ENCODE measurements at places on chromosomes 5 and 9. TPM values are rescaled to one million over a fixed set of nuclear protein-coding genes. Genes with fewer than 3 reads are reported as not detected.

Gene NELFB
- total RNA-seq = 44.5 TPM

Gene SAXO1
- total RNA-seq = 0.47 TPM

DNA sequence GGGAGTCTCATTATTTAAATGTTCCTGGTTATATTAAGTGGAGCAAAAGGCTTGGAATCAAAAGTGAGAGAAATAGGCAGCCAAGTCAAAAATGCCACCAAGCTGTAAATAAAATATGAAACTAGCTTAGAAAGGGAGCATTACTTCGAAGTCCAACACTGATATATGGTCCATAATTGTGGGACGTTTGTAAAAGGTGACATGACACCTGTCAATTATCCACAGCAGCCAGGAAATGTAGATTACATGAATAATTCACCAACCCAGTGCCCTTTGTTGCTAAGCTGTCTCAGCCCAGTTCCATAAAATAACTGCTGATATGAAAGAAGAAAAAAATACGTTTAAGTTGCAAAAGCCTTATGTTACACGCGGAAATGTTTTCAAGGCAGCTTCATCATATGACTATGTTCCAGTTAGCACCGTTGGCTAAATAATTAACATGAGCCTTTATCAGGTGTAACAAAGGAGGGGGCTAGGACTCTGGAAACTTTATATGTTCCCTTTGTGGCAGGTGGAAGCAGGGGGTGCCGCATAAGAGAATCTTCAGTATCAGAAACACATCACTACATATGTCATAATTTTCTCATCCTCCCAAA is 39.9 kb upstream of the ZSWIM6 start:
- no peak for DNase-seq

GRCh38 chr9:92664394-92665152 is 5.4 kb downstream of the IPPK start:
- DNase-seq = no peak

Gene MARCOL
- total RNA-seq = not detected

DNA sequence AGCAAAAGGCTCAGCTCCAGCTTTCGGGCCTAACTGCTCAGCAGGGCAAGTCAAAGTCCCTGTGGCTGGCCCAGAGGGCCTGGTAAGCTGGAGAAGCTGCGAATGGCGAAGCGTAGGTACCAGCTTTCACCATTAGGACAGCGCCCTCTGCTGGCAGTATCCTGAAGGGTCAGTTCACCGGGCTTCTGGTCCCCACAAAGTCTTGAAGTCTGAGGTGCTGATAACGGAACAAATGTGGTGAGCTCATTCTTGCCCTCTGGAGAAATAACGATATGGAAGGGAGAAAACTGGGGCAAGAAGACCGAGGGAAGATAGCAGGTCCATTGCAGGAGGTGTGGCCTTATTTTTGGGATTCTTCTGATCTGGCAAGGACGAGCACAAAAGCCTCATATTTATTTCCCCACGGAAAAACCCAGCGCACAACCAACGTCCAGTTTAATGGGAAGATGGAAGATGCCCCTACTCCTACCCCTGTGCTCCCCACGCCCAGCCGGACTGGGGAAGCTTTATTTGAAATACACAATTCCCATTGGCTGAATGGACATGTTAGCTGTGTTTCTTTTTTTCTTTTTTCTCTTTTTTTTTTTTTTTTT is 7.2 kb downstream of the SOWAHA start:
- peak; percentile 80 for DNase-seq

DNA sequence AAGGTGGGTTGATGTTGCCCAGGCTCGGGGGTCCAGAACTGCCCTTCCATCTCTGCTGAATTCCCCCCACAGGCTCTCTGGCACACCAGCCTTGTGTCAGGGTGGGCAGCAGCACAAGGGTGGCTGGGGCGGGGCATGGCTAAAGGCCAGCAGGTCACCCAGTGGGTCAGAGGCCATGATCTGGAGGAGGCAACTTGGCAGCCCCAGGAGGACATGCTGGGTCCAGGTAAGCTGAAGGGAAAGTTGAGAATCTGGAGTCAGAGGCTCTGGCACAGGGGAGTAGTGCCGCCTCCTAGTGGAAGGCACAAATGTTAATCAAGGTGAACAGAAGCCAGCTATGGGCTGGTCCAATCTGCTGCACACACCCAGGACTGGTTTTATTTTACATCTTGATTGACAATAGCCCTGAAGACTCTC is 6.2 kb downstream of the TMEM8B start:
- DNase-seq = no peak

DNA sequence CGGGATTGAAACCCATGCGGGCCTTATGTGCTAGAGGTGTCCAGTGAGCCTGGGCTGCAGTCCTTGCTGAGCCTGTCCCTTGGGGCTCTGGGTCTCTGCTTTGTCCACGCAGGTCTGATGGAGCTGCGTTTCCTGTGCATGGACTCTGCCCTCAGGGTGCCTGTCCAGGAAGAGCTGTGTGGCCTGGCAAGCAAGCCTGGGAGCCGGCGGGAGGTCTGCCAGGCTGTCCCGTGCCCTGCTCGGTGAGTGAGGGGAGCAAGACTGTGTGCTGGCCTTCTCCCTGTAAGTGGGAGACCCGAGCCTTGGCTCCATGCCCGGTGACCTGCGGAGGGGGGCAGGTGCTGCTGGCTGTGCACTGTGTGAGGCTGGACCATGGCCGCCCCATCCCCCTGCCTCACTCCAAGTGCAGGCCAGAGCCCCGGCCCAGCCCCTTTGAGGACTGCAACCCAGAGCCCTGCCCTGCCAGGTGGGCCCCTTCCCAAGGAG is 11.2 kb upstream of the CACFD1 start:
- no peak for DNase-seq

- no peak for DNase-seq
Observed at GRCh38 chr9:973295-973834, 3.1 kb upstream of the DMRT3 start.

Gene ANKRD18A
- not detected for total RNA-seq

- no peak for DNase-seq
Observed at GRCh38 chr9:132381966-132382541, 24.6 kb downstream of the TTF1 start.

DNA sequence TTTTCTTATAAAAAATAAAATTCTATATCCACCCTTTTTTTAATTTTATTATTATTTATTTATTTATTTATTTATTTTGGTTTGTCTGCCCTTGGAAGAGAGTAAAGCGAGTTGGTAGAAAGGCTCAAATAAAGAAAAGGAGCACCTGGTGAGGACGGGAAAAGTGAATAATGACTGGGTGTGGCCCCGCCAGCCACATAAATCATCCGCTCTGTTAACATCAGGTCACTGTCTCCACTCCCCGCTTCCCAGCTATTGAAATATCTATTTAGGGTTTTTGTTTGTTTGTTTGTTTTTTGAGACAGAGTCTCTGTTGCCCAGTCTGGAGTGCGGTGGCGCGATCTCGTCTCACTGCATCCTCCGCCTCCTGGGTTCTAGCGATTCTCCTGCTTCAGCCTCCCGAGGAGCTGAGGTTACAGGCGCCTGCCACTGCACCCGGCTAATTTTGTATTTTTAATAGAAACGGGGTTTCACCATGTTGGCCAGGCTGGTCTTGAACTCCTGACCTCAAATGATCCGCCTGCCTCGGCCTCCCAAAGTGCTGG is 844 bp downstream of the POLR3G start:
- peak; percentile 19 for DNase-seq

GRCh38 chr9:125293134-125293533 is 31.5 kb downstream of the GAPVD1 start:
- no peak for DNase-seq

GRCh38 chr9:87854580-87854955 is 28.1 kb upstream of the SPATA31E1 start:
- no peak for DNase-seq

DNA sequence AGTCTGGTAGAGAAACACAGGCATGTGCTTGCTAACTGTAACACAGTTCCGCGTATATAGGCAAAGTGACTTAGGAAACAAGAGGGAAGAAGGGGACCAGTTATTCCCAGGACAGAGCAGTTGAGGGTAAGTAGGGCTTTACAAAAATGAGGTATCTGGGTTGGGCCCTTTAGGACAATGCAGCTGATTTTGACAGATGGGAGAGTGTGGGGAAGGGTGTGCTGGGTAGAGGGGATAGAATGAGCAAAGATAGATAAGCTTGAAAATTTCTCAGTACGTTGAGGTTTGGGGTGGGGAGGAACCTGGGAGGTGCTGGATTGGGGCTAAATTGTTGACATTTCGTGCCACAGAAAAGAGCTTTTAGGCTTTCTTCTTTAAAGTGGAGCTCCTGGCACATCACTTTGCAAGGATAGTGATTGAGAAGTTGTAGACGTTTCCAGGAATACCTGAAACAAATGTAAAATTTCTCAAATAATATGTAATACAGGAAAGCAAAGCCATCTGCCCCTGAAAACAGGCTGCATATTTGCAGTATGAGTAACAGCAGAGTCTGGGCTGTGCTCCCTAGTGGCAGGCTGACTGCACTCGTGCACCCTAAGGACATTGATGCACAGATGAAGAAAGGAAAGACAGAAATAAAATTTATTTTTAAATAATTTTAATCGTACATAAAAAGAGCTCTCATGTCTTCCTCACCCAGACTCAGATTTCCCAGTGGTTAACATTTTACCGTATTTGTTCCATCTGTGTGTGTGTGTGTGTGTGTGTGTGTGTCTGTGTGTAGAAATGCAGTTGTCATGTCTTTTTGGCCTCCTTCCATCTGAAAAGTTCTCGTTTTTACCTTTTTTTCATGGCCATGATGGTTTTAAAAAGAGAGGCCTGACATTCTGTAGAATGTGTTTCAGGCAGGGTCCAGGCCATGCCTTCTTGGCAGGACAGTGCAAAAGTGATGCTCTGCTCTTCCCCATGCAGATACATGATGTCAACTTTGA is 144.9 kb upstream of the DMRT1 start:
- no peak for DNase-seq

GRCh38 chr5:154329062-154329461 is 116.7 kb upstream of the SAP30L start:
- no peak for DNase-seq

Gene AGXT2
- total RNA-seq = not detected

GRCh38 chr5:169856571-169856970 is 123.7 kb downstream of the INSYN2B start:
- no peak for DNase-seq

Gene CFAP157
- 0.78 TPM for total RNA-seq

DNA sequence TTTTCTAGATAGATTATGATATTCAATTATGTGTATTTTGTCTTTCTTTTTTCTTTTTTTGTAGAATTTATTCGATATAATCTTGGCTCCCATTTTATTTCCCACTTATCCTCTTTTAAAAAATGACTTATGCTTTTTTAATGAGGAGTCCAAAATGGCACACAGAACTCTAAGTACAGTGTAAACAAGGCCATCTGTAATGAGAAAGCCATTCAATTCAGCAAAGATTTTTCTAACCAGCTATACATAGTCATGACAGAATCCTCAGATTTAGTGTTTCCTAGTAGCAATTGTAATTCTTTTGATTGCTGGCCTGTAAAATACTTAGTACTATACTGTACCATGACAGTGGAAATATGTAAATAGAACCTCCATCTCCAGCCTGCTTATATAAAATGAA is 651.4 kb downstream of the RAB3C start:
- DNase-seq = no peak

Gene SPINK13
- 5.7 TPM for total RNA-seq

DNA sequence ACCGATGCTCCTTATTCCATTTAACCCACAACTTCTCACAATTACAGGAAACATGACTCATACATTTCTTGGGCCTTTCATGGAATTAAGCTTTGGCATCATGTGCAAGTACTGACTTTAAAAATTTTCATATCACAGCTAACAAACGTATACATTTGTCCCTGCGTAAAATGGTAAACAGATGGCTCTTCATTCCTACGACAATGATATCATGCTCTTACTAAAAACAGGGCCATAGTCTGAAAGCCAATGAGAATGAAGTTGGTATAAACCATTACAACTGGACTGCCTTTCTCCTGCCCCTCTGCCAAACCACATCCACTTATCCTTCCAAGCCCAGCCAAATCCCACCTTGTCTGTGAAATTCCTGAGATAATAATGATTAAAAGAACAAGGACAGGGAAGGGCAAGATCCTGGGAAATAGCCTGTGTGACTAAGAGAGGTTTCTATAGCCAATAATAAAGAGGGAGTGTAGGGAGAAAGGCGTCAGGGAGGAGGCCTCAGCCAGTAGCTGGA is 44.9 kb upstream of the ZNF366 start:
- DNase-seq = no peak

DNA sequence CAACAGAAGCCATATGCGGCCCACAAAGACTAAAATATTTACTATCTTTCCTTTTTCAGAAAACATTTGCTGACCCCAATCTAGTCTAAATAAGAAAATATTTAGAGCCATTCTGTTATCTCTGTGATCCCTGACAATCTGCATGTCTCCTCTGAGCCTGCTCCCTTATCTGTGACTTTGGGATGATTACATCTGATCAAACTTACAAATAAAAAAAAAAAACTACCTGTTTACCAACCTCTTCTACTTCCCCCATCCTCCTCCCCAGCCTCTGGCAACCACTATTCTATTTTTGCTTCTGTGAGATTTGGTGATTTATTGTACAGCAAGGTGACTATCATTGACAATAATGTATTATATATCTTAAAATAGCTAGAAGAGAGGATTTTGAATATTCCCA is 176.3 kb upstream of the CD180 start:
- DNase-seq = no peak

DNA sequence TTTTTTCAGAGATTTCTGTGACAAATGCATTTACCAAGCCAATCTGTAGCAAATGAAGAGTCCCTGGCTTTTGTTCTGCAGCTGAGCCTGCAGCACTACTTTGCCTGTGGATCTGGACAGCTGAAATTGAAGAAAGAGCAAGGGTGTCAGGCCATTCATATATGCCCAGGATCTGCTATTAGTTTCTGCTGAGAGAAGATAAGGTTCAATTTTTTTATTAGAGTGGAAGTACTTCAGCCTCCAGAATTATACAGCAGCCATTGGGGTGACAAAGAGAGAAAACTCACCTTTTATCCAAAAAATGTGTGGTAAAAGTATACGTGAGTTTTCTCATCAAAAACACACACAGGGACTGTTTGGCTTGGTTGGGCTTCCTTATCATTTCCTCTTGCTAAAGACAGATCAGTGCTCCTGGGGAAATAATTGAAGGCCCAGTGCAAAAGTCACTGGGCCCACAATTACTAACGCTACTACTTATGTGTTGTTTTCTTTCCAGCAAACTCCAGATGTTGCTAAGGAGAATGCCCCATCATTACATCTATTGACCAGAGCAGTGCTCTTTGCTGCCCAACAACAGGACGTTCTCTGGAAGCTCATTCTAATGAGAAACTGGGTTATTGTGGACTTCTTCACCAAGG is 138.6 kb downstream of the CEMIP2 start:
- no peak for DNase-seq

Gene SLC6A7
- total RNA-seq = not detected

DNA sequence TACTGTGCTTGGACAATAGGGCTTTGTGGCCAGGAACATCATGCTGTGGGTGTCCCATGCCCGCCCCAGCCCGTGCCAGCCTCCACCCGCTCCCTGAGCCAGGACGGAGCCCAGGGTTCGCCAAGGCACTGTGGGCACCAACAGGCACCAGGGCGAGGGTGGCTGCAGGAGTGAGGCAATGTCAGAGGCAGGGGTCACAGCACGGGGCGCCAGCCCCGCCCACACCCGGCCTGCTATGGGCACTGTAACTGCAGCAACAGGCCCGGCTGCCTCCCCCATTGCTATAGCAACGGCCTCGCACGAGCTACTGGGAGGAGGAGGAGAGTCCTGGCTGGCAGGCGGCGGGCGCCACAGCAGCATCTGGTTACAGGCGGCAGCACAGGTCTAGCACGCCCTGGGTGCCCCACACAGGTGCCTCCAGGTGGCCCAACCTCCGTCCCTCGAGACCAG is 2.5 kb downstream of the ABCA2 start:
- no peak for DNase-seq

Gene EQTN
- 0.92 TPM for total RNA-seq

All from ovary (tissue), 10 donors.